ENCODE measurements at places on chromosomes 12 and 14.

DNA sequence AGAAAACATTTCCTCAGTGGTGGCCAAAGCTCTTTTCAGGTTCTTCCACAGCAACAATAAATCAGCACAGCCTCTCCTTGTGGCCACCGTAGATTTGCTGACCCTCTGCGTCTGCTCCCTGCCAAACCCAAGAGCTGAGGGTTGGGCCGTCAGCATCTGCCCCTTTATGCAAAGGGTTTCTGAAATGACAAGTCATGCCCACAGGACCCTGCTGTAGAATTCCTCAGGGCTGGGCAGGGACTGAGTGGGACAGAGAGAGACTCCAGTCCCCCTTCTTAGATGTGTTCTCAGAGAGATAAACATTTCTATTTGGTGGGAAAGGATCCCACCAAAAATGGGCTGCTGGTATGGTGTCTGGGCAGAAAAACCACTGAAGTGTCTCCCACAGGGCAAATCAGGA is 233.0 kb upstream of the PLXNC1 start:
- no peak for DNase-seq

GRCh38 chr12:125140279-125141209 is 75.3 kb downstream of the AACS start:
- no peak for DNase-seq

DNA sequence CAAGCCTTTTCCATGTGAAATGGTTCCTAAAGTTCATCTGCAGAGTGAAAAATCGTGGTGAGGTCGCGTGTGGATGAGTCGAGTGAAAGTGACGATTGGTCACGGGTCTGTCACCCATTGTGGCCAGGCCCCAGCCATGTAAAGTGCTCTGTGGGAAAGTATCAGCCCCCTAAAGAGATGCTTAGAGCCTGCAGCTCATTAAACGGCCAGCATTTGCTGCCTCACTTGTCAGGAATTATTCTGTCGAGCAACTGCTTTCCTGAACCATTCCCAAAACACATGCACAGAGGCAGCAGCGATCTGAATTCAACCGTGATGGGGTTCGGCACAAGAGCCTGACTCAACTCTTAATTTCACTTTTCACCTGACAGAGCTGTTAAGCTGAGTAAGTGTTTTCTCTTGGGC is 16.0 kb downstream of the DBX2 start:
- DNase-seq: no peak

- DNase-seq: peak; percentile 33
These were observed at the start of gene BEGAIN for GRCh38 chr14:100587086-100587762. BEGAIN (minus strand) TSS chr14:100587417; CDS start chr14:100587290, 127 bp downstream.

GRCh38 chr14:57797160-57797559 is 68.7 kb downstream of the SLC35F4 start:
- DNase-seq: no peak

GRCh38 chr12:128797119-128798118 is 26.3 kb downstream of the SLC15A4 start:
- no peak for DNase-seq

- DNase-seq: no peak
These were observed 33.6 kb downstream of the SSH1 start for GRCh38 chr12:108823804-108824203.

GRCh38 chr14:89293314-89293916 is 123.6 kb downstream of the FOXN3 start:
- DNase-seq: no peak

- no peak for DNase-seq
These were observed 182.5 kb downstream of the MSRB3 start for GRCh38 chr12:65461017-65461416.

- no peak for DNase-seq
These were observed 40.7 kb downstream of the BCL11B start for GRCh38 chr14:99231161-99231849.

- DNase-seq: no peak
These were observed 253.9 kb upstream of the EGLN3 start for GRCh38 chr14:34204774-34205173.

DNA sequence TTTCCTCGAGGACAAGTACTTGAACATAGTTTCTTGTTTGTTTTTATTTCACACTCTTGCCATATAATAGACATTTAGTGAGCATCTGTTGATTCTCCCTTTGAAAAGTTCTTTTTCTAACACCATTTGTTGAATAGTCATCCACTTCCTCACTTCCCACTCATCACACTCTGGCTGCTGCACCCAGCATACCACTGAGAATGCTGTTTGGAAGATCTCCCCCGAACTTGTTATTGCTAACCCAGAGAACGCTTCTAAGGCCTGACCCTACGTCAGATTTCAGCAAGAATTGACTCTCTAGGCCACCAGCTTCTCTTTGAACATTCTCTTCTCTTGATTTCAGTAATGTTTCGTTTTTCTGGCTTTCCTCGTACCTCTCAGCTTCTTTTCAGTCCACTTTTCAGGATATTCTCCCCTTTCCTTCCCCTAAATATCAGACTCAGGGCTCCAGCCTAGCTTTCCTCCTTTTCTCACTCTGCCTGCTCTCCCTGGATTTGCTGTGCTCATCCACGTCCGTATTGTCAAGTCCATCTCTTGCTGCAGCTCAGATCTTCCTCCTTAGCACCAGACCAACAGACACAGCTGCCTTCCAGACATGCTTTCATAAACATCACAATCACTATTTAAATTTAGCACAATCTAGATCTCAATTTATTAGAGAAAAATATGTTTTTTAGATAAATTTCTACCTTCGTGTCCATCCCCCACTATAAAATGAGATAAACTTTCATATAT is 94.0 kb upstream of the SLC38A4 start:
- DNase-seq: no peak

GRCh38 chr14:97107760-97108159 is 310.6 kb downstream of the VRK1 start:
- no peak for DNase-seq

- DNase-seq: no peak
These were observed 24.9 kb upstream of the C12orf76 start for GRCh38 chr12:110073049-110073831.

DNA sequence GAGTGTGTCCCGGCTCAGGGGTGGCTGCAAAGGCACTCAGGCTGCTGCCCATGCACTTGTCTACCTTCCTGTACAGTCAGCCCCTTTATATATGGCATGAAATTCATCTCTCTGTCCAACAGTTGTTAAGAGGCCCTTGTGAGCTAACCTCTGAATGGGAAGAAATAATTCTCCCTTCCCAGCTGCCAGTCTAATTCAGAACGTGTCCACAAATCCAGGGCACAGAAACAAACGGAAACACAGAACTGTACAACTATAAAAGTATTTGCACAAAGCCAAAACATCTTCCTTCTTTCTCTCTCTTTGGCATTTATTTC is 849 bp downstream of the KRT5 start:
- DNase-seq: no peak

GRCh38 chr12:6471989-6472360 is 1.5 kb upstream of the VAMP1 start:
- DNase-seq: no peak

All from NCI-H1930 (cell line).